ENCODE measurements at places on chromosomes 6 and 20. TPM values are rescaled to one million over a fixed set of nuclear protein-coding genes. Genes with fewer than 3 reads are reported as not detected.

The SIRPD gene
- total RNA-seq = not detected

The BPIFB2 gene
- not detected for total RNA-seq

The PRKN gene
- total RNA-seq = 0.87 TPM

DNA sequence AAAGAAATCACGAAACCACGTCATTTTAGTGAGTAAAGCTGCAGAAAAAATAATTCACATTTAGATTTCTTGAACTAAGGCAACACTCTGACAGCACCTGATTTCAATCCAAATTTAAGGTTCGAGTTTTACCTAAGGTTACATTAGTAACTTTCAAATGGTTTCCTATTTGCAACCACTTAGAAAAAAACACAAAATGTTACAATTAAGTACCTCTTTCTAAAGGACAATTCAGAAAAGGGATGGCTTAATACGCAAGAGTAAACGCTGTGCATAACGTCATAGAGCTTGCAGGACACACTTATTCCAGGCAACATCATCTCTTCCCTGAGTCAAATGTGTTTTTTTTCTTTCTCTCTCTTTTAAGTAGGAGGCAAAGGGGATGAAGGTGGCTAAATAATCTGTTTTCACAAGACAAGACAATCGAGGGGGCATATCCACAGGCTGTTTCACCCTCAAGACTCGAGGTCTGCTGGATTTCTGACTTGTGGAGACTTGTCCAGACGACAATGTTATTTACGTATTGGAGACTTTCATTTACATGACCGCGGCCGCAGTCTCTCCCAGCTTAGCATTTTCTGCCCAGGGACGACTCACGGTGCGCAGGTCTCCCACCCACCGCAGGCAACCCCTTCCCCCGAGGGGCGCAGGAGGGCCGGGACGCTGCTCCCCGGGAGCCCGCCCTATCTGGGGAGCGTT is 86.0 kb downstream of the SESN1 start:
- peak; percentile 45 for ATAC-seq

DNA sequence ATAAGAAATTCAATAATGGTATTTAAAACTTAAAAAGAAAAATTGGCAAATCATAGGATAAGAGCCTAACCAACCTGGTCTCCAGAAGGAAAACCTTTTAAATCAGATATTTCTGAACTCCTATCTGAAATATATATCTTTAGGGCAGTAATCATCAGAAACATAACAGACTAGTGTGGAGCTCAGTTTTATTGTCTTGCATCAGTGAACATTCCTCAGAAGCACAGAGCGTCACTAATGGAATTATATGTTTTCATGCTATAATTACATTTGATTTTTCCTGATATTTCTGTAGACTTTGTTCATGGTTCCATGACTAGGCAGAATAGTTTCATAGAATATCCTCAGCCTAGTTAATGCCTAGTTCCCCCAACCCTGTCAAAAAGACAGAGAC is 262.2 kb downstream of the EYA4 start:
- no peak for ATAC-seq

GRCh38 chr6:52551483-52552277 is 25.2 kb downstream of the TRAM2 start:
- ATAC-seq = no peak

DNA sequence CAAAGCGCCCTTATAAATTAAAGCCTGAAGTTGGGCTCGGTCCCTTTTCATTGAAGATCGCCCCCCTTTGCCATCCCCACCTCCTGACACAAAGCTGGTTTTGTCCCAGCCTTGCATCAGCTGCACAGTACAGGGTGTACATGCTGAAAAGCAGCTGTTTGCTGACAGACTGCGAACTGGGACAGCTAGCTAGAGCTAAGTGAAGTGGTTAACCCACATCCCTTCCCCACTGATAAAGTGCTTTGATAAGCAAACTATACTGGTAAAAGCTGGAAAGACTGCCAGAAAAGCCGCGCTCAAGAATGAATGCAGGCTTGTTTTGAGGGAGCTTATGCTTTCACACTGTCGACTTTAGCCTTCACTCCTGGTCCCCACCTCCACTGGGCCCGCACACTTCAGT is 207.3 kb downstream of the GMDS start:
- peak; percentile 77 for ATAC-seq

DNA sequence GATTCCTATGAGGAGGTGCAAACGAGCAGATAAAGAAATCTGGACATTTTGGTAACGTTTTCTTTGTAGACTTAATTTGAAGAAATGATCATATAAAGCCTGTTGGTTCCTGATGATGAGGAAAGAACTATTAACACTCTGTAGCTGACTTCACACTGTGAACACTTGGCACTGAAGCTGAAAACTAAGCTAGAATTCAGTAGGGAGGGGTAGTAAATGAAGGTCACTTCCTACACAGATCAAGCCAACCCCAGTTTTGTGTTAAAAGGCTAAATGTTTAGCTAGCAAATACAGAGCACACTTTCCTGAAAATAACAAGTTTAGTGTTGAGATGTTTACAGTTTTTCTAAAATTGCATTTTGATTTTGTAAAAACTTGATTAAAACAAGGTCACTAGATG is 296.2 kb upstream of the PRDM1 start:
- ATAC-seq = no peak

- ATAC-seq = no peak
These were observed at the start of gene FRK for GRCh38 chr6:116060572-116061283. TSS of gene FRK (minus strand) at chr6:116060891. CDS start at chr6:116060311, 580 bp downstream.

DNA sequence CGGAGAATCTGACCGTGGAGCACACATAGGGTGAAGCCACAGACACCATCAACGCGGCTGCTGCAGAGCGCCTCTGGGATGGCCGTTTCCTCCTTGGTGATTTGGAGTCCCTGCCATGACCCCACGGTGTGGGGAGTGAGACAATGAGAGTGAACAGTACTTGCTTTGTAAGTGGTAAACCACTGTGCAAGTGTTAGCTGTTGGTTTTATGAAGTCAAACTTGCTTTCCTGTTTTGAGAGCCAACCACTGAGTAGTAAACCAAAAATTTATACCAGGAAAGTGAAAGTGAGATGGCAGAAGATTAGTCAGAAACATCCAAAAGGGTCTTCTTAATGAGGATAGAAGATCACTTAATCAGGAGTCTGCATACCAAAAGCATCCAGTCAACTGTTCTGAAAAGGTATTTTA is 160.7 kb downstream of the FOXC1 start:
- peak; percentile 74 for ATAC-seq

DNA sequence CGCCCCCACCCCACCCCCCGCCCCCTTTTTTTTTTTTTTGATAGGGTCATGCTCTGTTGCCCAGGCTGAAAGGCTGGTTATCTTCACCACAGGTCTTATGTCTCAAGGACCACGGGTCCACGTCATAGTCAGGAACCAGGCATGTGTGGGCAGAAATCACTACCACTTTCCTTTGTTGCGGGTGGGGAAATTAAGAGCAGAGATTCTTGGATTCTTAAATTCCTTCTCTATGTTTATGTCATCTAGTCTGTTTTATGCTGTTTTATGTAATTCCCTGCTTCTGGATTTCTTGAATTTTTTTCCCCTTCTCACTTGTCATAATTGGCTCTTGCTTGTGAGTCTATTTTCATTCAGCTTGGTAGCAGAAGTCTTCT is 25.8 kb upstream of the PLCG1 start:
- ATAC-seq = peak; percentile 23

Measured in activated T-helper 17 cell treated with anti-CD3 and anti-CD28 coated beads, Interleukin-2, amount 50 U/mL, for 72 hours (primary cell).